NK-92 treated with Interleukin-12 subunit alpha and Interleukin-12 subunit beta, amount 100 ng/mL, for 24 hours (cell line): ENCODE measurements at places on chromosomes 6 and 20.

DNA sequence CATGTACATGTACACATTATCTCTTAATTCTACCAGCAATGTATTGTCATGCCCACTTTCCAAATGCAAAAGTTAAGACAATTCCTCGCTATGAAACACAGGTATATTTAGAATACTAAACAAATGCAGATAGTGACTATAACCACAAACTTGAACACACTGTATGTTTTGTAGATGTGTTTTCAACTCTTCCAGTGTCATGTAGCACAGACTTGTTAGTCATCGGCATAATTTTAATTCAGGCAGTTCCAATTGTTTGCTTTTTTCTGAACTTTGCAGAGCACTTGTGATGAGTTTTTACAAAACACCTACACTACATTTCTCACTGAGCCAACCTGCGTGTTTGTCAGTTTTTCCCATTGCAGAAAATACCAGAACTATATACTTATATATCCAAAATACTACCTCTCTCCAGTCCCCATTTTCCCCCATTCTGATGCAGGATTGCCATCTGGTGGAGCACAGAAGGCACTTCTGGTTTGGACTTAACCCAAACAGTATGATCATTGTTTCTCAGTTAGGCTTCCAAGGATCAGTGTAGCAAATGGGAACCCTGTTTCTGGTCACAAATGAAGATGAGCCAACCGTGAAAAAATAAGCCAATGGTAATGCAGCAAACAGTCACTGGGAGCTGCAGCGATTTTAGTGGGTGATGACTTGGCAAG is 143.4 kb downstream of the ADGRB3 start:
- DNase-seq: no peak

DNA sequence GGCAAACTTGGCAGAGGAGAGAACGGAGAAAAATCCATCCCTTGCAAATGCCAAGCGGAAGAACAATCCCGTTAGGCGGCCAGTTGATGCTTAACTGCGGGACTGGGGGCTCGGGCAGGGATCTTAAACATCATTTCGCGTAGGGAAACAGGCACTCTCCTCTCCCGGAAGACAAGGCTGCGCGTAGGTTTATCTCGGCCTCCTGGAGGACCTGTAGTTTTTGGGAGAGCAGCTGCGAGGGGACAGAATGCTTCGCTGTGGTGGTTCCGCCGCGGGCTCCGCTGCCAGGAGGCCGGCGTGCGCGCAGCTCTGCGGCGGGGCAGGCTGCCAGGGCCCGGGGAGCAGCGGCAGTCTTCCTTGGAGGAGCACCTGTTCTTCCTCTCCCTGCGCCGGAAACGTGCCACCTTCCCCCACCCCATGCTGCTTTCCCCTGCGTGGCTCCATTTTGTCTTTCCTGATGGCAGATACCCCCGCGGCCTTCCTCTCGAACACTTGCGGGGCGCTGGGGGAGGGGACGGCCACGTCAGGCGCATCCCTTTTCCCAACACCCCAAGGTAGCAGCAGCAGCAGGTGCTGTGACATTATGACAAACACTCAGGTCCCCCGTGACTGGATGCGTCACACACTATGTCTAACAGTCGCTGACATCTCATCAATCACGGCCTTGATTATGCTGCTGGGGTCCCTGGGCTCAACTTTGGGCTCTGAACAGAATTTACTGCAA is 230.7 kb upstream of the BTBD3 start:
- DNase-seq: no peak

DNA sequence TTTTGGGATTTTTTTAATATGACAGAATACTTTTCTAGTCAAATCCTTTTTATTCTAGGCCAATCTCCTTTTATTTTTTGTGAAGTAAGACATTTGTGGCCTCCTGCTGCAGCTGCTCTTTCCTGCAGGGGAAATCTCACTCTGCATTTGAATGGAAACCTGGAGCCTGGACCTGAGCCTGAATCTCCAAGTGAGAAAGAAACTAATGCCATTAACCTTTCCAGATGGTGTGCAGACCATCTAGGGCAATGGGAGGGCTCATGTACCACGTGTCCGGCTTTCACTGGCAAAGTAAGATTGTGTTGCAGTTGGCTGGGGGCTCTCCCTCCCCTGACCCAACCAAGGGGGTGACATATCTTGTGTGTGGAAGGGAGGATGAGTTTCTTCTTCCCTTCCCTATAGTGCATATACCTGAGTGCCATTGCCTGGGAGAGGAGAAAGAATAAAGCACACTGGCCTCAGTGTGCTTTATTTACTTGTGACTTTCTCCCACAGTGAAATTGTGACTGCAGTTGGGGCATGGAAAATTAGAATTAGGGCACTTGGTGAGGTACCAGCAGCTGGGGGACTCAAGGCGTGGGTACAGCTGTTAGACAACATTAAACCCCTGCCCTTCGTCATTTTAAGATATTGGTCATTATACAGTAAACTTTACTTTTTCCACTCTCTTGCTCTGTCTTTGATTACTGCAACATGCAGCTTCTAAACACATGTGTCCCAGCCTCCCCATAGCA is 159.8 kb upstream of the RIN2 start:
- no peak for DNase-seq

GRCh38 chr6:134147034-134147533 is 94.7 kb upstream of the SLC2A12 start:
- DNase-seq: no peak

DNA sequence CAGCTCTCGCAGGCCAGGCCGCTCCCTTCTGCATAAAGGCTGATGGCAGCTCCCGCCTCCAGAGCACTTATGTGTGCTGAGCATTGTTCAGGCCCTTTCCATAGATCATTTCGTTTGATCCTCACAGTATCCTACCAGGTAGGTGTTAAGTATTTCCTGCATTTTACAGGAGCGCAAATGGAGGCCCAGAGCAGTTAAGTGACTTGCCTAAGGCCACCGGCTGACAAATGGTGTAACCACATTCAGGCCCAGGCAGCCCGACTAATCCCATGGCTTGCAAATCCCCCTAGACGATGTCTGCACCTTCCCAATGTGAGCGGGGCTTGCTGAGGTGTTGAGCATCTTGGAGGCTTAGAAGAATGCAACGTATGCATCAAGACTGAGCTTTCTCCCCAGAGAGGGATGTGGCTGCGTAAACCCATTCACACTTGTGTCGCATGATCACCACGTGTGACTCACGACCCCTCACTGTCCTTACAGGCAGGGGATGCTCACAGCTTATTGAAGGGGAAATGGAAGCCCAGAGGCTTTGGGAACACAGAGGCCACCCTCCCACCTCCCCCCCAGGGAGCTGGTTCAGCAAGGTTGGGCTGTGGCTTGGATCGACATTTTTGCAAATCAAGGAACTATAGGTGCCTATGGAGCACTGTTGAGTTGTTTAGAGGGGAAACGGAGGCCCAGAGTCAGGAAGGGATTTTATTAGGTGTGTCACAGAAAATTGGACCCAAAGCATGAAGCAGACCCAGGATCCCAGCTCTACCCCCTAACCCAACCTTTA is 7.0 kb downstream of the BPIFB2 start:
- DNase-seq: peak; percentile 25

DNA sequence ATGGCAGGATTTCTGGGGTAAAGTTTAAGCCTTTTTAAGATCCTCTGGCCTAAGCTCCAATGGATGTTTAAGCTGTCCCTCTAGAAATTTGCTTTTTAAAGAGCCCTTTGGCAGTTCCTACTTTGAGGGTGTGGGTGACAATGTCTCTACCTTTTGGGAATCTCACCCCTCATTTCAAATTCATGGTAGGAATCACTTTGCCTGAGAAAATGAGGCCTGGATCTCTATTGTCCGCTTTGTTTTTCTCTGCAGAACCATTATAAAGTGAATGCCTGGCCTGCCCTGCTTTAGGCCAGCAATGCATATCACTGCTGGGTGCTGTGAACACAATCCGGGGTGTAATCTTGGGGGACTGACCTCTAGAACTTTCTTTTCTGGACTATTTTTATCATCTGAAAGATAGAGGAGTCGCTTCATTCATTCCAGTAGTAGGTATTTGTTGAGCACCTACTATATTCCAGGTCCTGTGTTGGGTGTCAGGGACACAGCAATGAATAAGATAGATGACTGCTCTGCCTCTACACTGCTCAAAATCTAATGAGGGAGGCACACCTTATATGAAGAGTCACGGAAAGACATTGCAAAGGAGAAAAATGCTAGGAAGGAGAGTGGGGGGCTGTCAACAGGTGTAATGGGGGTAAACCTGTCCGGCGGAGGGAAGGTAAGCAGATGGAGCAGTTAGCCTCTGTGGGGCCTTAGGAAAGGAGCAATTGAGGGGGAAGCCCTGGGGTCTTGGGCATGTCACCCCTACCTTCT is 8.6 kb upstream of the COMMD7 start:
- DNase-seq: no peak

GRCh38 chr6:78746457-78746856 is 120.9 kb upstream of the IRAK1BP1 start:
- DNase-seq: no peak

GRCh38 chr20:20009784-20010253 is 7.3 kb upstream of the NAA20 start:
- no peak for DNase-seq

- DNase-seq: no peak
These were observed 189.1 kb downstream of the DTNBP1 start for GRCh38 chr6:15473741-15474161.

- no peak for DNase-seq
These were observed 446.0 kb upstream of the IMPG1 start for GRCh38 chr6:76518443-76518842.

- DNase-seq: no peak
These were observed 176.5 kb upstream of the PDE7B start for GRCh38 chr6:135675026-135675425.

- no peak for DNase-seq
These were observed 29.5 kb downstream of the PXDC1 start for GRCh38 chr6:3721810-3722621.

DNA sequence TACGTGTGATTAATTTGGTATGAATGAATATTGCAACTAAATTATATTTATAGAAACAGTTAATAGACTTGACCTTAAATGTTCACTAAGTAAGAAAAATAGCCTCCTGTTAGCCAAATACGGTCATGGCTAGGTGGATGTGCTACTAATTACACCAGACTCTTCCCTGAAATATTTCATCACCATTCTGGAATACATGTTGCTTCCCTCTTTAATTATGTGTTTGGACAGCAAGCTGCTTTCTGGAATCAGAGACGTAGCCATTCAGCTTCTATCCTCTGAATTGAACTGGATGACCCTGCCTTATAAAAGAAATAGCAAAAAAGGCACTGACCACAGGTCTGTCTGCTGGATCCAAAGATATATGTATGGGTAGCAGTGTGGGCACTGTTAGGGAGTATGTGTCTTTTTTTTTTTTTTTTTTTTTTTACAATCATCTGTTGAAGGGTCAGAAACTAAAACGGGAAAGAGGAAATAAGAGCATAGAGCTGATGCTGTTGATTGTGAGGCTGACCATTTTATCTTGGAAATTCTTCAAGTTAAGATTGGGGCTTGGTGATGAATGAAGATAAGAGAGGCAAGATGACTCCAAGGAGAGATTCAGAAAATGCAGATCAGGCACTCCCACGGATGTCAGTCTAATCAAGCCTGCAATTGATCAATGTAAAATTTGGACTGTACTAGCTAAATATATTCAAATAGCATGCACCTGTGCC is 283.2 kb upstream of the HSF2 start:
- DNase-seq: no peak

- no peak for DNase-seq
These were observed 47.2 kb downstream of the METTL24 start for GRCh38 chr6:110310861-110311446.

- DNase-seq: no peak
These were observed 7.8 kb downstream of the LRRC1 start for GRCh38 chr6:53802582-53802981.

GRCh38 chr6:154705471-154706113 is 27.6 kb upstream of the SCAF8 start:
- DNase-seq: no peak

- DNase-seq: no peak
These were observed 25.8 kb downstream of the PIGT start for GRCh38 chr20:45441746-45442145.

DNA sequence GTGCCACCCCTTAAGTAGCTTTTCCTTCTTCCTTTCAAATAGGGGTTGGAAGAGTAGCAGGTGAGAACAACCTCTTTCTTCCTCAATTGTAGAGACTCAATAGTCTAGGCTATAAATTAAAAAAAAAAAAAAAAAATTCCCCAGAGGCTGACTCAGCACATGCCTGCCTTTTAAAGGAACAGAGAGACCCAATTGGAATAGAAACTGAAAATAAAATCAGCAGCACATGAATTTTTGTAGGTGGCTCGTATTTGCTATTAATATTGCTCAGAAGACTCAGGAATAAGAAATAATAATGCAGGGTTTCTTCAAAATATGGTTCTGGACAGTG is 19.3 kb downstream of the TOP1 start:
- no peak for DNase-seq

- DNase-seq: no peak
These were observed 6.3 kb upstream of the ZKSCAN8 start for GRCh38 chr6:28135393-28135792.

GRCh38 chr6:82413868-82414267 is 50.3 kb downstream of the TPBG start:
- DNase-seq: no peak

- DNase-seq: no peak
These were observed 48.6 kb downstream of the DTNBP1 start for GRCh38 chr6:15614277-15614676.

DNA sequence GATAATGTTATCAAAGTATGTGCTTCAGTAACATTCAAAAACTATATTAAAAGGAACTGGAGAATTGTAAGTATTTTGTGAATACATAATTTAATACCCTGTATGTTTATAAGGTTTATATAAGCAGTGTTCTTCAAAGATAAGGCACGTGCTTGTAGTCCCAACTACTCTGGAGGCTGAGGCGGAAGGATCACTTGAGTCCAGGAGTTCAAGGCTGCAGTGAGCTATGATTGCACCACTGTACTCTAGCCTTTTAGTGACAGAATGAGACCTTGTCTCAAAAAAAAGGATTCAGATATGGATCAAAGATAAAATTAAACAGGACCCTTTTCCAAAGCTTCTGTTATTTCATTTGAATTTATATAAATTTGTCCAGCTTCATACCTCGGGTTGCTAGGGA is 17.2 kb downstream of the CSE1L start:
- DNase-seq: no peak

GRCh38 chr6:111118826-111119225 is 31.5 kb downstream of the SLC16A10 start:
- DNase-seq: no peak

- DNase-seq: no peak
These were observed 815.5 kb downstream of the BCKDHB start for GRCh38 chr6:80921861-80922460.

GRCh38 chr6:151445482-151445881 is 6.4 kb downstream of the RMND1 start:
- no peak for DNase-seq

- no peak for DNase-seq
These were observed 193.5 kb upstream of the CNR1 start for GRCh38 chr6:88359530-88360202.
